ENCODE measurements at places on chromosomes 7 and 10.

GRCh38 chr10:124616040-124616835 lies 127.9 kb downstream of the FAM53B start:
- no peak for DNase-seq

- DNase-seq: peak; percentile 58
Measured at GRCh38 chr10:683448-684071, 5.9 kb downstream of the DIP2C start.

GRCh38 chr7:30026229-30027064 lies at the start of gene FKBP14:
Gene FKBP14, minus strand, starts transcription at chr7:30026702. Its CDS starts 194 bp downstream, at chr7:30026508.
- peak; percentile 91 for DNase-seq

DNA sequence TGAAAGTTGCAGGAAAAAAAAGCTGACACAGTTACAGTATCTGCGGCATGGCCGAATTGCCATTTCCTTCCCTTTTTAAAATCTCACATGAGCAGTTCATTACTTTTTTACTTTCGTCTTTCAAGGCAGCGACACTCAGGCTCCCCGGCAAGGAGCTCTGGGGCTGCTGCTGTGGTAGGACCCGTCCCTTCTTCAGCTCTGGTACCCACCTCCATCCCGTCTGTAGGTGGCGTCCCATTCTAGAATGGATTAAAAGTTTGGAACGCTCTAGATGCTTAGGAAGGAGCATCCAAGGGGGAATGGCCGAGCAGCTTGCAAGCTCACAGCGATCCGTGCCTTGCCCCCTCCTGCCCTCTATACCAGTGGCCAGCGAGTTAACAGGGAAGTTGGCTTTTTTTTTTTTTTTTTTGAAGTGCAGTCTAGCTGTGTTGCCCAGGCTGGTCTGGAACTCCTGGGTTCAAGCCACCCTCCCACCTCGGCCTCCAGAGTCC lies 22.8 kb upstream of the TTYH3 start:
- no peak for DNase-seq

DNA sequence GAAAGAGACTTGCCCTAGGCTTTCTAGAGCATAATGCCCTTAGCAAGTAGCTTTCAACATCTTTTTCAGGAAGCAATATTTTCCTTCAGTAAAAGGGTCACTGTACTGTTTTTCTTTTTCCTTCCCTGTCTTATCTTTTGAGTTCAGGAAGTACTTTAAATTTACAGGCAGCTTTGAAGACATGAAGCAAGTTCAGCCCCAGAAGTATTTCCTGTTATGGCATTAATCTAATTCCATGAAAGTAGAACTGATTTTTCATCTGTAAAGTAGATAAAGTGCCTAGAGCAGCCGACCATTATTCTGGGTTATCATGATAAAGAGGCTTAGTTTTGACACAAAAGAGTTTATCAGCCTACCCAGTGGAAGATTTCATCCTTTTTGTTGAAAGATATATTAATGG lies 288.2 kb downstream of the ADK start:
- DNase-seq: no peak

GRCh38 chr7:117873310-117874190 lies at the start of gene CTTNBP2:
Gene CTTNBP2, minus strand, starts transcription at chr7:117873441. Its CDS starts 26 bp downstream, at chr7:117873415.
- DNase-seq: no peak

DNA sequence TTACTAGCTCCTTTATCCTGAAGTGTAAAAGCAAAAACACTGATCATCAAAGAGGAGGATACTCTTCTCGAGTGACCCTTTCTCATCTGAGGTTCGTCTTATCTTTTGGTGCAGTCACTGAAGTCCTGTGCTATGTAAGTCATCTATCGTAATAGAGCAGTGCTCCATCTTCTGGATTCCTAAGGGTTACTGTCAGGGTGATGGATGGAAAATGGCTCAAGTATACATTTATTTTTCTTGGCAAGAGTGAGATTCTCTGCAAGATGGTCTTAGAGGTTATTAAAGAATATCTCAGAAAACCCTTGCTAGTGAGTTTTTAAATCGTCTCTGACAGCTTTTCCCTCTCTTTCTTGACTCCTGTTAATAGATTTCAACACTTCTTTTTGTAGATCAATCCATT lies 12.4 kb downstream of the PRKG1 start:
- DNase-seq: no peak

DNA sequence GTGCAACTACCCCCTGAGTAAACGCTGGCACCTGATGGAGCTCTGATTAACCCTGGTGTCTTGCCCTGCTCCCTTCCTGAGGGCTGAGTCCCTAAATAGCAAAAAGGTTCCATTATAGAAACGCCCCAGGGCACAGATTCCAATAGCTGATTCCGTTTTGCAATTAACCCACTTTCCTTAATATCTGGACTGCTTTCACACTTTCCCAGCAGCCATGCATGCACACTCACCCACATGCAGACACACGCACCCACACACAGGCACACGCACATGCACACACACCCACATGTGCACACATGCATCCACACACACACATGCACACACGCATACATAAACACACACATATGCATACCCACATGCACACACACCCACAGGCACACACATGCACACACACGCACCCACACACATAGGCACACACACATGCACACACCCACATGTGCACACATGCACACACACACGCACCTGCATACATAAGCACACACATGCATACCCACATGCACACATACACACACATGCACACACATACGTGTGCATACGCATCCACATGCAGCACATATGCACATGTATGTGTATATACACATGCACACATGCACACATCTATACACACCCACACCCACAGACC lies 129.3 kb downstream of the PAXIP1 start:
- DNase-seq: no peak

- DNase-seq: no peak
Measured at GRCh38 chr7:86760236-86760635, 116.5 kb downstream of the GRM3 start.

- DNase-seq: no peak
Measured at GRCh38 chr10:20622531-20623211, 274.4 kb downstream of the NEBL start.

- no peak for DNase-seq
Measured at GRCh38 chr7:25287291-25287690, 59.0 kb upstream of the NPVF start.

DNA sequence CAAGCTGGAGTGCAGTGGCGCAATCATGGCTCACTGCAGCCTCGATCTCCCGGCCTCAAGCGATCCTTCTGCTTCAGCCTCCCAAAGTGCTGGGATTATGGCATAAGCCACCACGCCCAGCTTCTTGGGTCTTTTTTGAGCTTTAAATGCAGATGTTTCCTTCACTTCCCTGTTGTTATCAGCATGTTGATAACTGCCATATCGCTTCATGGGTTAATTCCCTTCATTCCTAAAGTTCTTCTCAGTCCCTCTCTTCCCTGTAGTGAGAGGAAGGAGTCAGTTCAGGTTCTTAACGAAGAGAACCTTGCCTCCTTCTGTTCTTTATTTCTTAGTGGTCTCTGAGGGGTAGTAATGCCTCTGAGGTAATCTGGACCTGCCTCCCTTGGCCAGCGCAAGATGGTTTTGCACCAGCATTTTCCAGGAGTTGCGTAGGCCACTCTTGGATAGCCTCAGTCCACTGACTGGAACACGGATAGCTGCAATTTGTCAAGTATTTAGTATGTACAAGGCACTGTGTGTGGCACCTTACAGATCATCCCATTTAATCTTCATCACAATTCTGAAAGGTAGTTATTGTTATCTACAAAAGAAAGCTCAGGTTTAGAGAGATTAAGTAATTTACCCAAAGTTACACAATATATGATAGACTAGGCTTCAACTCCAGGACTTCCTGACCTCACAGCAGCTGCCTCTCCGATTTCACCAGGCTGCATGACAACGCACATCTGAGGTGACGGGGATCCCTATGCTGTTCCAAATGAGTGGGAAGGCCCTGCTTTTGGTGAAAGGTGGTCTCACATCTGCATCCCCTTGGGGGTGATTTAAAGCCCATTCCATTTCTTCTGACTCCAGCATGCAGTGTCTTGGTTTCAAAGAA lies 60.5 kb downstream of the GATA3 start:
- DNase-seq: no peak

GRCh38 chr7:130114374-130114773 lies 44.0 kb downstream of the KLHDC10 start:
- DNase-seq: no peak

GRCh38 chr7:64636386-64636785 lies 29.5 kb upstream of the ZNF107 start:
- DNase-seq: no peak

- DNase-seq: no peak
Measured at GRCh38 chr10:101575580-101576210, 12.4 kb downstream of the POLL start.

- DNase-seq: no peak
Measured at GRCh38 chr7:112154690-112155089, 51.5 kb downstream of the DOCK4 start.

- DNase-seq: no peak
Measured at GRCh38 chr10:42997849-42998165, 79.1 kb upstream of the RET start.

- DNase-seq: no peak
Measured at GRCh38 chr10:86708068-86708782, 39.9 kb downstream of the LDB3 start.

GRCh38 chr7:24054236-24054635 lies 229.8 kb upstream of the NPY start:
- DNase-seq: no peak

DNA sequence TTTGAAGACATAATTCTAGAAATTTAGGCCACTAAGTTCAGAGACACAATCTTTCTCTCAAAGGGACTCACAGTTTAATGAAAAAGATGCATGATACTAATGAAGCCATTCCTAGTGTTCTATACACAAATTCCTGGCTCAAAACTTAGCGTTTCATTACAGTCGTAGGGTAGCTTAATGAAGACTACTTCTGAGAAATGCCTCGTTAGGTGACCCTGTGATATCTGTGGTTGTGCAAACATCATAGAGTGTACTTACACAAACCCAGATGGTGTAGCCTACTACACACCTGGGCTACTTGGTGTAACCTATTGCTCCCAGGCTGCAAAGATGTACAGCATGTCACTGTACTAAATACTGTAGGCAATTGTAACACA lies 488 bp upstream of the CHCHD3 start:
- DNase-seq: no peak

DNA sequence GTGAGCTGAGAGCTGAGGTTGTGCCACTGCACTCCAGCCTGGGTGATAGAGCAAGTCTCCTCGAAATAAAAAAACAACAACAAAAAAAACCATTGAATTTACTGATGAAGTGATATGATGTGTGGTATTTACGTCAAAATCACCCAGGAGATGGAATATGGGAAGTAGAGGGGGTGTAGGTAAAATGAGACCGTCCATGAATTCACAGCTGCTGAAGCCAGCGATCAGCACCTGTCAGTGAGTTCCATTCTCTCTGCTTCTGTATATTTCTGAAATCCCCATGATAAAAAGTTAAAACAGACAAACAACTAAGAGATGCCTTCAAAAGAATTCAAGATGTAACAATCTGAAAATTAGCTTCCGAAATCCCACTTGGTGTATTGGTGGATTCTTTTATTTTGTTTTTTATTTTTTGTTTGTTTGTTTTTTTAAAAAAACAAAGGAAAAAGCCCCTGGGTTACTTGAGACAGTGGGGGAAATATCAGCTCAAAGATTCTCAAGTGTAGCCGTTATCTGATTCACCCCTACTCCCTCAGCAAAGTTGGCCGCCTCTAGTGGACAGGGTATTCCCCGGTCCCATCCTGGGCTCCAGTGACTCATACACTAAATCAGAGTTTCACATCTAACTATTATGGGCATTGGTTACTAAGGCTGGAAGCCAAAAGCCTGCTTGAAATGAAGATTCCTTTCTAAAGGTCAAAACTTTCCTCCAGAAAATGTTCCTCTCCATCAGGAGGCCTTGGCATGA lies 76.4 kb downstream of the MAP3K8 start:
- no peak for DNase-seq
